HT-29 (cell line): ENCODE measurements at places on chromosomes 7 and 10.
A peak's percentile ranks its signal among the peaks of the same experiment; 100 is the strongest.

GRCh38 chr7:7157177-7157886 is 25.0 kb upstream of the C1GALT1 start:
- peak; percentile 68 for DNase-seq

DNA sequence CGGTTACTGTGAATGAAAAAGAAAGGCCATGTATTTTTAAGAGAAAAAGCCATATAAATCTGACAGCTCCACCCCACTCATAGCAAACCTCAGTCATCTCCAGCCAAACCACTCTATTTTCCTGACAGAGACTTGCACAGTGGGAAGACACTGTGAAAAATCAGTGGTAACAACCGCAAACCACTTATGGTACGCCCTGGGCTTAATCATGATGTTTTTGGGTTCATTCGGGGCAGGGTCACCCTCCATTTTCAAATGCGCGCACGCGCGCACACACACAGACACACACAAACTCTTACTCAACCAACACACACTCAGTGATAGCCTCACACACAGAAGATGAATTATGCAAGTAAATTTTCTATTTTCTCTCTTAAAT is 82.1 kb upstream of the HPS1 start:
- DNase-seq, result no peak

DNA sequence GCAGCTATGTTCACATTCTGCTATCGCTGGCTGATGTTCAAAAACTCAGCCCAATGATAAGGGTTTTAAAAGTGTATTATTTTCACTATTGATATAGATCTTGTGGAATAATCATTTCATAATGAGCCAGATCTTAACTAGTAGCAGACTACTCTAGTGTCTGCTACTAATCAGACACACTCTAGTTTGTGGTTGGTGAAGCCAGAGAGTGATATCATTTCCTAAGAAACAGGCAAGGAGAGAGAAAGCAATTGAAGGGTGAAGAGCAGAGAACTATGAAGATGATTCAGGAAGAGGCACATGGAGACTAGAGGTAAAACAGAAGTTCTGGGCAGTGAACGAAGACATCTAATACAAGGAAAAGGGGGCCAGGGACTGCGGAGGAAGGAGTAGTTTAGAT is 58.2 kb upstream of the BET1 start:
- no peak for DNase-seq

DNA sequence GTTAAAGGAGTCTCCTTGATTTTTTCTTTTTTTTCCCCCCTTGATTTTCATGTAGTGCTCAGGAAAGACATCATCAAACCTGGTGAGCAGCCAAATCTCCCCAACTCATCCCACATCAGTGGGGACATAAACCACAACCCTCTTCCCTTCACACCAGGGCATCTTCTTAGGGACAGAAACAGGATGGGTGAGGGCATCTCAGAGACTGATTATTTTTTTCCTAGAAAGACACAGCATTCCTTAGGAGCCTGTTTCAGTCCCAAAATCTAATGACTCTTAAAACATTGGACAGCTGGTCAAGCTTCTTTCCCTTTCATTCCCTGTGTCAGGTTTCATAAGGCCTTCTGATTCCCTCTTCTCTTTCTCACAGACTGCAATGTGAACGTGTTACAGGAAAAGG is 31.5 kb upstream of the GSAP start:
- no peak for DNase-seq

GRCh38 chr7:50577569-50577968 is 12.4 kb upstream of the DDC start:
- no peak for DNase-seq

DNA sequence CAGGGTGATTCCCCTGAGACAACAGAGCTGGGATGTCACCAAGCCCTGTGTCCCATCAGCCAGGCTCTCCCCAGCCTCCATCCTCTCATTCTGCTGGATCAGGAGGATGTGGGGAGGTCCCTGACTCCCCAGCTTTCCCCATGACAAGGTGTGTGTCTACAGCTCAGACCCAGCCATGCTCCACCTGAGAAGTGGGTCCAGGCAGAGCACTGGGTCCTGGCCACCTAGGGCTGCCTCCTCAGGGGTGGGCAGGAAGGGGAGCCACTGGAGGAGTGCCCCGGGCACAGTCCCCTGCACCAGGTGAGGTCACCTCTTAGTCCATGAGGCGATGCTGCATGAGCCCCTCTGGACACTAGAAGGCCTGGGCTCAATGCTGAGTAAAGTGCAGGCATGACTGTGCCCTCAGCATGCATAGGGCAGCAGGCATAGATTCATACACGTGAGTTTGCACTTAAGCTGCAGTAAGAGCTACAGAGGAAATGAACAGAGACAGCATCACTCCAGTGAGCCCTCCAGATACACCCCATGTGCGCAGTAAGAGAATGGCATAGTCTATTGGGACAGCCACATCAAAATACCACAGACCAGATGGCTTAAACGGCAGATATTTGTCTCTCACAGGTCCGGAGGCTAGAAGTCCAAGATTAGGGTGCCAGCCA is 48.3 kb downstream of the ALOX5 start:
- no peak for DNase-seq

DNA sequence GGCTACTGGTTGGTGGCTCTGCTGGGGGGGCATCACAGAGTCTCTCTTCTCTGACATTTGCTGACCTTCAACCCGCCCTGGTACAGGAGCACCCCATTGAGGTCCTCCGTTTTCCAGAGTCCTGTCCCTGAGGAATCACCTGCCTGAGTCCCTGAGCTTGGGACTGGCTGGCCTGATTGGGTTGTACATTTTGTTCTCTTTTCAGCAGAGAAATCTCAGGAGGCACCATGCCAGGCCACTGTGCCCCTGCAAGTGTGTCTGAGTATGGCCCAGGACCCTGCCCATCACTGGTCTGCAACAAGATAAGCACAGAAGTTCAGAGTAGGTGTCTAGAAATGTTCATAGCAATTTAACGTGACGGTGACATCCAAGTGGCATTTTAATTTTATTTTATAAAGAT is 131.2 kb downstream of the CUX1 start:
- no peak for DNase-seq

GRCh38 chr10:84525120-84525806 is 196.9 kb downstream of the CCSER2 start:
- no peak for DNase-seq

GRCh38 chr7:22470981-22471380 is 29.0 kb downstream of the STEAP1B start:
- no peak for DNase-seq

DNA sequence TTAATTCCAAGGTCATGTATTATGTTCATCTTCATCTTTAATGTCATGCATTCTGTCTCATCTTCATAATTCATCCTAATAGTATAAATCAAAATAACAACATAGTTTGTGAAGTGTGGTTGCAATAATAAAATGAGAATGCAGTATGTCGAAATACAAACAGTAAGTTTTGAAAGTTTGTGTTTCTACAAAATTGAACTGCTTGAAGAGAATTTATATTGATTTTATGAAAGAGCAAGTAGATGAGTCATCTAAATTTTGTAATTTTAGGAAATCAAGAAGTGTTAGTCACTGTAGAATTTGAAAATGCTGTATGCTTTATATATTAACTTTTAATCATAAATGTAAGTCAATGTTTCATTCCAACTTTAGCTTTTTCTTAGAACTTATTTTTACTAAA is 190.5 kb upstream of the PPP1R3A start:
- DNase-seq, result no peak

DNA sequence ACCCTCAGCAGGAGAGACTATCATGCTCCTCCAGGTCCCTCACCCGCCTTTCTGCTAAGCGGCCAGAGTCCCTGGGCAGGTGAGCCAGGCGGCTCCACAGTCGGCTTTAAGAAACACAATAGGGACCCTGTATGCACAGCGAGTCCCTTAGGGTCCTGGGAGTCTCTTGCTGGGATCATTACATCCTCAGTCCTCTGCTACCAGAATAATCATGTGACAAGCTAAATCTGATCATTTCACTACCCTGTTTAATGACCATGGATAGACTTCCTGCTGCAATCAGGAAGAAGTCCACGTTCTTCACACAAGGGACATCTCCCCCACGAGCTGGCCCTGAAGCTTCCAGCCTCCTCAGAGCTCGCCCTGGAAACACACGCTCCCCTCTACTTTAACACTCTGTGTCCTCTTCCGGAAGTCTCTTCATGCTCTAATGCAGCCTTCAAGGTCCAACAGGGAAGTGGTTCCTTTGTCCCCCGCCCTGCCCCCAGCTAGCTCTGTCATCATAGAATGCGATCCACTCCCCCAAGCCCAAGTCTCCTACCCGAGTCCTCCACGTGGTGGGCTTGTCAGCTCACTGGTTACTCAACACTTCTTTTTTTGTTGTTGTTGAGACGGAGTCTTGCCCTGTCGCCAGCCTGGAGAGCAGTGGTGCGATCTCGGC is 101.5 kb downstream of the RNF216 start:
- DNase-seq, result no peak

GRCh38 chr7:101166909-101167644 is 1.7 kb upstream of the VGF start:
- no peak for DNase-seq

- DNase-seq, result no peak
Observed at GRCh38 chr7:600149-601035, 80.7 kb upstream of the PDGFA start.

DNA sequence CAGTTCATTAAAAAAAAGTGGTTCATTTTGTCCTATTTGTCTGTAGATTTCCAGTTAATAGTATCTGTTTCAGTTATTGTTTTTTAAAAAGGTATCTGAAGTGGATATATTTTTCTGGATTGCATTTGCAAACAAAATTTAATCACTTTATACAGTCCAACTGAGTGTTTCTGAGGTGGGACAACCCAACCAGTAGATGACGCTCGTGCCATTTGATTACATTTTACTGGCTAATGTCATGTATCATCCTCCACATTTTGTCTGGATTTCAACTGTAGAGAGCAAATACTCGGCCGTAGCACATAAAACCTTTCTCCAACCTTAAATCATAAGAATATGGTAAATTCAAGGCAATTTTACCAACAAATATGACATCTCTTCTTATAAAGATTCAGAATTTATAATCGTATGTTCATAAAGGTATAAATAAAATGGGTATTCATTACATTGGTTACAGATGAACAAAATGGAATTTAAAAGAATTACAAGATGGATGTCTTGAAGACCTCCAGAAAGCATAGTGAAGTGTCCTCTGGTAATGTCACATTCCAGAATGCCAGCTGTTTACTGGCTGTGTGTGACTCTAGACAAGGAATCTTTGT is 789.0 kb downstream of the PHTF2 start:
- peak; percentile 78 for DNase-seq

- DNase-seq, result no peak
Observed at GRCh38 chr10:104441329-104442000, 87.8 kb downstream of the CFAP58 start.

DNA sequence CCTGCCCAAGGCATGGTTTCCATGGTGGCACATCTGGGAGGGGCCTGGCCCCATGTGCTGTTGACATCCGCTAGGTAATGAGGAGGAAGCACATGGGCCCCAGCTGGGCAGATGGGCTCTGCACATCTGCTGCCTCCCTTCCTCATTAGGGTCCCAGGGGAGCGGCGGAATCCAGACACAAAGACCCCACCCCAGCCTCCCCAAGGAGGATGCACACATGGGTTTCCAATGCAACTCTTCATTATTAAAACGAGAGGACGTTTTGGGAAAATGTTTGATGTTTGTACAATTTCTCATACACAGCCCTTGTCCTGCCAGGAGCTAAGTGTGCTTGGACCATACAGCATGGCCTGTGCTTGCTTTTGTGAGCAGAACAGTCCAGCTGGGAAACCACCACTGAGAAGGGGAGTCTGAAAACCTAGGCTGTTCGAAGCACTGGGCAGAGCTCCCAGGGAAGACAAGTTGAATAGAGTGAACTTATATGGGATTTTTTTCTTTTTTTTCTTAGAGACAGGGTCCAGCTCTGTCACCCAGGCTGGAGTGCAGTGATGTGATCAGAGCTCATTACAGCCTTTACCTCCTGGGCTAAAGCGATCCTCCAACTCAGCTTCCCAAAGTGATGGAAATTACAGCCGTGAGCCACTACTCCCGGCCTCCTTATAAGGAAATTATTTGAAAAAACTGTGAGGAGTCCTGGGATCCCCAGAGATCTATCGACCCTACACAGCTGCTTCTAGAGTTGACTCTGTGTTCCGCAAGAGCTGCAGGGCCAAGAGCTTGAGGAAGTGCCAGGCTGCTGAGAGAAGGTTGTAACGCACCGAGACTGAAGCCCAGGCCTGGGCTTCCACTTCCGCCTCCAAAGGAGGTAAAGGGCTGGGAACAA is 23.4 kb downstream of the FAM107B start:
- DNase-seq, result no peak

DNA sequence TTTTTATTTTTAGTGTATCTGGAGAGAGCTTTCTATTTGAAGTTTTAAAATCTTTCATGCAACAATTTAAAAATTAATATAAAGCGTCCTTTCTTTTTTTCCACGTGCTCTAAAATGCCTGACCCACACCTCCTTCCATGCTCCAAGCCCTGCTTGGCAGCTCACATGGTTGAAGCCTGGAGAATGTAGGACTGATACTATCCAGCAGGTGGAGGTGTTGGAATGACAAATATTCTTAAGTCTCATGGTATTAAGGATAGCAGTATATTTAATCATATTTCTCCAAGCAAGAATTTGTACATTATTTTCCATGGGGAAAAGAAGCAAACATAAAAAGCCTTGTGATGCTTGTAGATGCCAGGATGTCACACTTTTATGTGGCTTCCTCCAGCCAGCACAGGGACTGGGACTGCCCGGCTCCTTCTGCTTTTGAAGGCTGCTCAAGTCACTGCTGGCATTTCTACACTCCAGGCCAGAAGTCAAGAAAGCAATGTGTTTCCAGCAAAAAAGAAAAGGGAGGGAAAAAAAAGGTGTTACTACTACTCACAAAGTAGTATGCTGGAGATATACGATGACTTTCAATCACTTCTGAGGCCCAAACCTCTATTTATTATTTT is 49.7 kb downstream of the BZW2 start:
- DNase-seq, result peak; percentile 76

GRCh38 chr7:36630112-36630650 is 94.1 kb downstream of the AOAH start:
- no peak for DNase-seq

DNA sequence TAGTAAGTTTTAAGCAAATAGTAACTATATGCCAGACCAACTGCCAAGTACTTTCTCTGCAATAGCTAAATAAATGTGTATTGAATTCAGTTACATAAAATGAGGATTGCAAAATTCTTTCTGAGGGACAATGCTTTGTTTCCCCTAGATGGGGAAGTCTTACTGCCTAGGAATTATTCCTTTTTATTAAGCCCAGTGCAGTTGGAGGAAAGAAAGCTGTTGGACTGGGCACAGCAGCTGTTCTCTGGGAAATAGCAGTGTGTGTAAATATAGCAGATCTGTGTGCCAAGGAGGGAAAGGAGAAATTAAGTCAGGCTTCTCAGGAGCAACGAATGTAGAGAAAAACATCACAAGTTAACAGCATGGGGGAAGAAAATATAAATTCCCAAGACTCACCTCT is 77.1 kb downstream of the SEC23IP start:
- DNase-seq, result no peak

- no peak for DNase-seq
Observed at GRCh38 chr7:120521761-120522737, 249.1 kb downstream of the KCND2 start.
